Fibroblast of villous mesenchyme (primary cell): ENCODE measurements at places on chromosomes 2 and 18.
A peak's percentile ranks its signal among the peaks of the same experiment; 100 is the strongest.

GRCh38 chr2:161388146-161388779 lies 27.8 kb upstream of the TBR1 start:
- DNase-seq: no peak

DNA sequence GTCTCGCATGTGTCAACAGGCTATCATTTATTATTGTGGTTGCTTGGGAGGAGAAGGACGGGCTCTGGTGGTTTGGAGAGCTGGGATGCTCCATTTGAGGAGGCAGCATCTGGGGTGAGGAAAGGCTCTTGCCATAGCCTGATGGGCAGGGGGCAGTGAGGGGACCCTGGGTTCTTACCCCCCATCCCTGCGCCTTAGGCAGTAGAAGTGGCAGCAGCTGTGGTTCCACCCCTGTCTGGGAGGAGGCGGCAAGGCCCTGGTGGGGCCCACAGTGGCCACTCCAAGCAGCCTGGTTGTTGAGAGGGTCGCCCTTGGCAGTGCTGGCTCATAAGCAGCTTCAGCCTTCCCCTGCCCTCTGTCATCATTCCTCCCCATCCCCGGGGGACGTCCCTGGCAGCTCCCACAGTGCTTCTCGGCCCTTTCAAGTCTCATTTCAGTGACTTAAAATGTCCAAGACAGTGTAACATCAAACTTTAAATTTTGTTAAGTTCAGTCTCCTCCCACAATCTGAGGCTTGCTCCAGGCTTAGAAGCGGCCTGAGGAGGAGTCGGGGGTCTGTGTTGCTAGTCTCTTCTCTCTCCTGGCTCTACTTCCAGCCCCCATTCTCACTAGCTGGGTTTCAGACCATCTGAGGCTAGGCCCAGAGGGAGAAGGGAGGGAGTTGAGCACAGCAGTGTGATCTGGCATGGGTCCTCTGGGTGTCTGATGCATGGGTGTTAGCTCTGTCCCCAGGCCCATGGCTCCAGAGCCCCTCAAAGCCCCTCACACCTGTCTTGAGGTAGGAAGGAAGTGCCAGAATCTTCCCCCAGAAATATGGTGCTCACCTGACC lies 34.9 kb upstream of the PTPN4 start:
- no peak for DNase-seq

GRCh38 chr18:3725115-3725514 lies 275.1 kb downstream of the TGIF1 start:
- no peak for DNase-seq

GRCh38 chr2:14451312-14451711 lies 181.2 kb upstream of the LRATD1 start:
- no peak for DNase-seq

DNA sequence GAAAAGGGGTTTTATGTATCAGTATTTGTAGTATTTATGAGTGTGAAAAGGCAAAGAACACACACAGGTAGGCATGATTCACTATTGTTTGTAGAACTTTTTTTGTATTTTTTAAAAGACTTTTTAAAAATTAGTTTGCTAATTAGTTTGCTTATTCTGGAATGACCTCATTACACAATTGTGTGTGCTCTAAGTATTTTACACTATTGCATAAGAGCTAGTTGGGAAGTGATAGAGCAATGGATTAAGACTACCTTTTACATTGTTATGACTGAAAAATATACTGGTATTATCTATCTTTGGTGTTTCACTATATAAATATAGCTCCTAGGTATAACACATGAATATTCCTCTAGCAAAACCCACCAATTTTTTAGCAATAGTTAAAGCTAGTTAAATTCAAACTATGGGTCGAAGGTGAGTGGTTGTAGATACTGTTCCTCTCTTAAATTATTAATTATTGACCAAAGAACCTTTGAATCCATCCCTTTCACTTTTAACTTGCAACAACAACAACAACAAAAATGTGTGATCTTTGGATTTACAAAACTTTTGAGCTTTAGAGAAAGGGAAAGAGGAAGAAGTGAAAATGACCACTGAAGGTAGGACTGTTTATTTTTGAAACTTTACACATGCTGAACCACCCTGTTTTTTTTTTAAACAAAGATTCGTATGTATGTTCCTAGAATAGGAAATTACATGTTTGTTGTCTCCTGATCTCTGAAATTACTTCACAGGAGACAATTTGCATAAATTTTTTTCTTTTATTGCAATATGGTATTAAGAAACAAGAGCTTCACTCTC lies 18.7 kb downstream of the ITPRID2 start:
- DNase-seq: no peak

GRCh38 chr2:143575340-143575739 lies 446.1 kb downstream of the ARHGAP15 start:
- peak; percentile 18 for DNase-seq

- no peak for DNase-seq
Observed at GRCh38 chr2:217357886-217358620, 498.2 kb upstream of the TNP1 start.

DNA sequence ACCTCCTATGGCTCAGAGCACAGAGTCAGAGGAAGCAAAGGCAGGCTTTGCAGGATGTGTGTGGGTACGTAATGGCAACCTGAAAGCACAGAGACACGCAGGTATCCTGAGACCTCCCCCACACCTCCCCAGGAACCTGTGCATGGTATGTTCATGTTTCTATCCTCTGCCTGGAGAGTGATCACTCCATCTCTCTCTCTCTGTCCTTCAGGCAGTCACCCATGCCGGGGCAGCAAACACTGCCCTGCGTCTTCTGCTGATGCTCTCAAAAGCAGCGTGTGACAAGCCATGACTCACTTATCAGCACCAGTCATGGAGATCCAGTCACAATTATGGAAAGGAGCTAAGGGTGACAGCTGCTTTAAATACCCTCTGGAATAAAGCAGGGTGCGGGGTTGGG lies 52.7 kb downstream of the PDCL3 start:
- no peak for DNase-seq

DNA sequence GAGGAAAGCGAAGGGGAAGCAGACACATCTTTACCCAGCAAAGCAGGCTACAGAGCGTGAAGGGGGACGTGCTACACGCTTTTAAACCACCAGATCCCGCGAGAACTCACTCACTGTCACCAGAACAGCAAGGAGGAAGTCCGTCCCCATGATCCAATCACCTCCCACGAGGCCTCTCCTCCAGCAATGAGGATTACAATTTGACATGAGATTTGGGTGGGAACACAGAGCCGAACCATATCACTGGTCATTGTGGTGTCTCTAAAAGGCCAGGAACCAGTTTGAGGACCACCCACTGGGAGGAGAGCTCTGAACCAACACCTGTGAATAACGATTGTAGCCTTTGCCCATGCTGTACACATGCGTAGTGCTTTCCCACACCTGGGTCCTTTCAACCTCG lies 116.6 kb upstream of the FAM136A start:
- no peak for DNase-seq

GRCh38 chr2:109699646-109700045 lies 85.5 kb downstream of the SOWAHC start:
- peak; percentile 19 for DNase-seq

DNA sequence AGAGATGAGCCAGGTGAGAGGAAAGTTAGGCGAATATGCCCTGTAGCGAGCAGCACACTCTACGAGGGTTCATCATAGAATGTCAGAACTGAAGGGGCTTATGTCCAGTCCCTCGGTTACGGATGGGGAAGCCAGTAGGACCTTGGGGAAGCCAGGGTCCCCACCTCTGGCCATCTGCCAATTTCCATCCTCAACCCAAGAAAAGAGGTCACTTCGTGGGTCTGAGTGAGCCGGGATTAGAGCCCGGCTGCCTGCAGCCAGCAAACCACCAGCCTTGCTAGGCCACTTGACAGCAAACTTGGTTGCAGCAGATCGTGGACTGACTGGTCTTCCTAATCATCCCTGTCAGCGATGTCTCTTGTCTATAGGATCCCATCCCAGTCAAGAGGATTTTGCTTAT lies 11.4 kb downstream of the CIB4 start:
- no peak for DNase-seq

DNA sequence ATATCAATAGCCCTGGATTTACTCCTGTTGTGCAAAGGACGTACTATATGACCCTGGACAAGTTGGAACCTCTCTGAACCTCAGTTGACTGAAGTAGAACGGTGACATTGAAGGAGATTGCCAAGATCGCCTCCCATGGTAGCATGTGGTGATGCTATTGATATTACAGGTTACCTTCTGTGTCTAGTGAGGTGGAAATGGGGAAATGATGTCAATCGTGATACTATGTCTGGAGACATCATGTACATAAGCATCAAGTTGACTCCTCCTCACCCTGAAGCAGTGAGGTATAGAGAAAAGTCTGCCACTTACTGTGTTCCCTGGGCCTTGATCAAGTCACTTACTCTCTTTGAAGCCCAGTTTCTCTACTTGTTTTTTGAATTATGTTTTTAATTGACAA lies 93.9 kb downstream of the KLF7 start:
- no peak for DNase-seq

- DNase-seq: no peak
Observed at GRCh38 chr2:217976301-217976700, 26.5 kb downstream of the TNS1 start.

DNA sequence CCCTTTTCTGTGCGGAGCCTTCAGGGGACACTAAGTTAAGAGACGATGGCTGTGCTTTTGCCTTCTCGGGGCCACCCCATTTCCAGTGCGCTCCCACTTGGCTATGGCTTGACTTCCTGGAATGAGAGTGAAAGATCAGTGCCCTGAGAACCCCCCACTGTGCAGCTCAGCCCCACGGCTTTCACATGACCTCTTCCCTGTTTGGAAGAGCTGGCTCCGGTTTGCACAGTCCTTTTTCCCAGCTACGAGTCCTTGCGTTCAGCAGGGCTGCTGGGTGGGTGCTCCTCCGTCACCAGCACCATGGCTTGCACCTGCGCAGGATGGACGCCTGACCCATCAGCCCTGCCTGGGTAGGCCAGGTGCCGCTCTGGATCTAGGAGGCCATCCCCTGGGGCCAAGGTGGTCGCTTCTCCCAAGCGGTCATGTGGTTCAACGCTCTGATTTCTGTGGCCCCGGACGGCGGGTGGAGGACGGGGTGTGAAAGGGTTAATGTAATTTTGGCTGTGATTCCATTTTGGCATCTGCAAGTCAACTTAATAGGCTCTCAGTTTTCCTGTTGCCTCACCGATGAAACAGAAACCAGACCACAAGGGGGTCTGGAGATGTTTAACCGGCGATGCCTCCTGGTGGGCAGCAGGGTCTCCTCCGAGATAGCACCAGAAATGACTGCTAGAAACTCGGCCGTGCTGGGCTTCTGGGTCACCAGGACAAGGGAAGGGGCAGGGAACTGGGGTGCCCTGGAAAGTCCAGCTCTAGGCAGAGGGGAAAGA lies 113.1 kb upstream of the HAAO start:
- DNase-seq: peak; percentile 63

DNA sequence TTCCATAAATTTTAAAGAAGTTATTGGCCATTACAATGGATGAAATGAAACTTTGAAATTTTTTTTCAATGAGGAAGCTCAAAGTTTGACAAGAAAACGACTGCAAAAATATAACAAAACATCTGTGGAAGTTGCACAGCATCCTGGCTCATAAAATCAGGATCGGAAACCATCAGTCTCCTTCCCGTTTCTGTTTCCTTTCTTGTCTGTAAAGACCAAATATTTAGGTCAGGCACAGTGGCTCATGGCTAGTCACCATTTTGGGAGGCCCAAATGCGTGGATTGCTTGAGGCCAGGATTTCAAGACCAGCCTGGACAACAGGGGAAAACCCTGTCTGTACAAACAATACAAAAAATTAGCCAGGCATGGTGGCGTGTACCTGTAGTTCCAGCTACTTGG lies 27.6 kb upstream of the SSB start:
- no peak for DNase-seq

DNA sequence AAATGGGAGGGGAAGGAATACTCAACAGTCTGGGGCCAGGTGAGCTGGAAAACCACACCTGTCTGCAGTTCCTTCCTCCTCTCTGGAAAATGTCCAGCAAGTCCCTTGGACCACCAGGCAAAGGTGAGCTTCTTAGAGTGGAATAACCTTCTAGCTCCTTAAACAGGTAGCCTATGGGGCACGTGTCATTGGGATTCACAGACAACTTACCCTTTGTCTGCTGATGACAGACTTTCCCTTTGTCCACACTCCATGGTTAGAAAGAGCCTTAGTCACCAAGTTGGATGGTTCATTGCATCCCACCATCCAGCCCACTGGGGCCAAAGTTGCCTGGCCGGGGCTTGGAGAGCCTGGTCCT lies 98.0 kb upstream of the ITGA6 start:
- DNase-seq: no peak

- DNase-seq: no peak
Observed at GRCh38 chr2:190053426-190053825, 9.1 kb downstream of the MSTN start.

GRCh38 chr18:43780782-43781340 lies 503.6 kb upstream of the SYT4 start:
- DNase-seq: peak; percentile 62

- no peak for DNase-seq
Observed at GRCh38 chr18:13603304-13604019, 122.9 kb downstream of the FAM210A start.
